ENCODE measurements at places on chromosomes 2 and 18.
A peak's percentile ranks its signal among the peaks of the same experiment; 100 is the strongest.

DNA sequence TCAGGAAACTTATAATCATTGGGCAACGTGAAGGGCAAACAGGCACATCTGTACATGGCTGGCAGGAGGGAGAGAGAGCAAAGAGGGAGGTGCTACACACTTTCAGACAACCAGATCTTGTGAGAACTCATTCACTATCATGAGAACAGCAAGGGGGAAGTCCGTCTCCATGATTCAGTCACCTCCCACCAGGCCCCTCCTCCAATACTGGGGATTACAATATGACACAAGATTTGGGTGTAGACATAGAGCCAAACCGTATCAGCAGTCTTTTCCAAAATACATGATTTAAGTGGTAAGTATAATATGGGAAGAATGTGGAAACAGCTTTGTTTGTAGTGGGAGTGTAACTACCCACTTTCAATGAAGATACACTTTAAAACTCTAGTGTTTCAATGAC, 65.0 kb downstream of the EPB41L5 start:
- no peak for DNase-seq

- no peak for DNase-seq
These were observed 126.6 kb upstream of the NRP2 start for GRCh38 chr2:205555566-205556230.

- no peak for DNase-seq
These were observed 237.2 kb downstream of the PRKCE start for GRCh38 chr2:45888641-45889040.

GRCh38 chr2:39860538-39860937, 81.5 kb upstream of the THUMPD2 start:
- DNase-seq, result no peak

GRCh38 chr2:172082944-172083627, 2.2 kb upstream of the DLX1 start:
- DNase-seq, result peak; percentile 79

GRCh38 chr2:227474410-227474809, 2.5 kb downstream of the AGFG1 start:
- no peak for DNase-seq

DNA sequence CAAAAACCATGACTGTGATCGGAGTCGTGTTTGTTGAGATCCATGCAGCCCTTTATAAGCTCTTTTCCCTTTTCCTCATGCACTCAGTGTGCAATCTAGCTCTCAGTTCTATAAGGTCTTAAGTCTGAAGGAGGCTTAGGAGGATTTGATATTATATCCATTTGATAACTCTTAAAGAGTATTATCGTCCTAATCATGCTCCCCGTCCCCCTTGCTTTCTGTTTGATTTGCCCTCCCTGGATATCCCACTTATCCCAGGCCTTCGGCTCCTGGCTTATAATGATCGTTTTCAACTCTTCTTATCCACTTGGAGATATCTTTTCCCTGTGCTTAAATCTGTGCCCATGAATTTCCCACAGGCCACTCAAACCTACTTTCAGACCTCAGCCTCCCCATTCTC, 1917.7 kb upstream of the PIK3C3 start:
- no peak for DNase-seq

GRCh38 chr18:6714010-6714409, 15.5 kb upstream of the ARHGAP28 start:
- no peak for DNase-seq

GRCh38 chr18:54165450-54165849, 59.0 kb downstream of the MBD2 start:
- no peak for DNase-seq

DNA sequence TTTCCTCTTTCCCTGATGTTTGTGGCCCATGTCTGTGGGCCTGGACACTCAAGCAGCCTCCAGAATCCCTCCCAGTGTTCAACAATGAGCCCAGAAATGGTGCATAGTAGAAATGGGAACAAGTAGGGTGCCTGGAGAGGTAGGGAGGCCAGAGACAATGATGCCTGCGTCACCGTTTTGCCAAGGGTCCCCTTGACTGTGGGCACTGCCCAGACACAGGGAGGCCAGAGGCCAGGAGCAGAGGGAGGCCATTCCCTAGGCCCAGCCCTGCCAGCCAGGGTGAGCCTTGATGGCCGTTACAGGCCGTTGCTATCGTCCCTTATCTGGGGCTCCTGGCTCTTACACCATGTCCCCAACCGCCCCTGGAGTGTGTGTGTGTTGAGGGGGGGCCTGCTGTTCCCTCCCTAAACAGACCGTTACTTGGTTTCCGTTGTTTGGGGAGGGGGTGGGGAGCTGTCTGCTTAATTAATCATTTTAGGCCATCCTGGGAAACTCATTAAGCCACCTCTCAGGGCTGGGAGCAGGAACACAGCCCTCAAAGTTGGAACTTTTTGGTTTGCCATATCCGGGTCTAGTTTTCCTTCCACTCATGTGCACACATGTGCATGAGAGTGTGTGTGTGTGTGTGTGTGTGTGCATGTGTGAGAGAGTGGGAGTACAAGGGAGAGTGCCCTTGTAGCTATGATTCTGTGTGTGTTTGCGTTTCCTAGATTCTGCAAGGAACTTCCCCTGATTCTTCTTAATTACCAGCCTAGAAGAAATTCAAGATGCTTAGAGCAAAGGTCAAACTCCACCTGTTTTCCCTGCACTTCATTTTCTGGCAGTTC, 135.2 kb upstream of the HAAO start:
- no peak for DNase-seq

- DNase-seq, result no peak
These were observed 21.5 kb upstream of the TFPI start for GRCh38 chr2:187575751-187576067.
